Lower lobe of right lung (tissue), 2 donors: ENCODE measurements at places on chromosomes 16 and 17. TPM values are rescaled to one million over a fixed set of nuclear protein-coding genes. Genes with fewer than 3 reads are reported as not detected.
A peak's percentile ranks its signal among the peaks of the same experiment; 100 is the strongest.

GRCh38 chr17:44235583-44235936 lies 16.1 kb upstream of the UBTF start:
- DNase-seq = no peak

Gene NOS2
- total RNA-seq = 0.38 TPM

- DNase-seq = peak; percentile 82
These were observed 17.5 kb downstream of the PRMT7 start for GRCh38 chr16:68328151-68328859.

GRCh38 chr17:9242497-9242881 lies 221.2 kb downstream of the NTN1 start:
- no peak for DNase-seq

DNA sequence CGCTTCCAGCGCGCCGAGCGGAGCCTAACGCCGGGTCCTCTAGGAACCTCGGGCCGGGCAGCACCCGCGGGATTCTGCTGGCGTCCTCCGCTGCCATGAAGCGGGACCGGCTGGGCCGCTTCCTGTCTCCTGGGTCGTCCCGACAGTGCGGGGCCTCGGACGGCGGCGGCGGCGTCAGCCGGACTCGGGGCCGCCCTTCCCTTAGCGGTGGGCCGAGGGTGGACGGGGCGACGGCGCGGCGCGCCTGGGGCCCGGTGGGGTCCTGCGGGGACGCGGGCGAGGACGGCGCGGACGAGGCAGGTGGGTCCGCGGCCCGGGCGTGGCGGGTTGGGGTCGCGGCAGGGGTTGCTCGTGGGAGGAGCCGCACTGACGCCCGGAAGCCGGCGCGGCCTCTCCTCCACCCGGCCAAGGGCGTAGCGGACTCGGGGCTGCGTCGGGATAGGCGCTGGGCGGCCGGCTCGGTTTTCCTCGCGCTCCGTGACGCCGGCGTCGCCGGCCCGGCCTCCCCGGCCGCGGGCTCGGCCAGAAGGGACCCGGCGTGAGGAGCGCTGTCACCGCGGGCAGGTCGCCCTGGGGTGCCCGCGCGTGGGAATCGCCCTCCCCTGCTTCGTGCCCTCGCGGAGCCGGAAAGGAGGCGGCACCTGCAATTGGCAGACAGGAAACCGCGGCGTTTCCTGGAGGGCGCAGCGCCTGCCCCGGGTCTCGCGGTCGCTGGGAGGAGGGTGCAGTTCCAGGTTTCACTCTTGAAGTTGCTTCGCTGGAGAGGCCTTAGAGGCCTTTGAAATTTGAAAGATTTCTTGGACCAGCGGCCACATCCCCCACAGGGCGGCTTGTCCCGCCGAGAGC lies 432 bp downstream of the ZNF276 start:
- DNase-seq = peak; percentile 89

DNA sequence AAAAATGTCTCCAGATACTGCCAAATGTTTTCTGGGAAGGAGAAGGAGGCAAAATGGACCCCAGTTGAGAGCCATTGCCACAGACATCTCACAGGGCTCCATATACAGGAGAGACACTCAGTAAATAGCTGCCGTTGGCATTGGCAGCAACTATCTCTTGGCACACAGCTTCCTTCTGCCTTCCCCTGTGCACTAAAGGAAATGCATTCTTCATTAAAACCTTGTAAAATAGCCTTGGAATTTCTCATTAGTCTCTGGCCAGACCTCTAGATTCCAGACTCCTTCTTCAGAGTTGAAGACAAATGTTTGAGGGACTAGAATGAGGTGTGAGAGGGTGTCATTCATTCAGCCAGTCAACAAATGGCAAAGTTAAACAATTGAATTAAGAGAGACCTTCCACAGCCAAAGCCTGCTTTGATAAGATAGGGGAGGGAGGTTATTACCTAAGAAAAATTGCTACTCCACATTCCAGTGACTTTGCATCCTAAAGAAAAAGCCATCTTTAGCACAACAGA lies 223.9 kb upstream of the HS3ST3A1 start:
- no peak for DNase-seq

- DNase-seq = peak; percentile 52
These were observed 58.4 kb downstream of the TOM1L2 start for GRCh38 chr17:17913695-17914332.

- no peak for DNase-seq
These were observed 10.0 kb upstream of the ABCA3 start for GRCh38 chr16:2350500-2350899.

Gene XYLT1
- total RNA-seq = 9.0 TPM

Gene WNT3
- total RNA-seq = 2.2 TPM

DNA sequence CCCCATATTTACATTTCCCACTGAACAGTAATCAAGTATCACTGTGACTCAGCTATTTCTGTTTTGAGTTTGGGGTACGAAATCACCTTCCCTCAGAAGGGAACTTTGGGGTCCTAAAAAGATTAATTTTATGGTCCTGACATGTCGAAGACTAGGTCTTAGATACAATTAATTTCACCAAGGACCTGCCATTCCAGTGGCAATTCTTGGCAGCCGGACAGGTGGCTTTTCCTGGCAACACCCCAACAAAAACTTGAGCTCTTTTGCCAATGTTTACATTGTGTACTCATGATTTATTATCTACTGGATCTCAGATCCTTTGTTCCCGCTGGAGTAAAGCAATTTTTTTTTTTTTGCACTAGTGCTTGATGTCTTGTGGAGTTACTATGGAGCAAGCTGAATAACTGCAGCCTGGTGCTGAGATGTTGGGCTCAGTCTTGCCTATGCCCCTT lies 14.4 kb downstream of the SLFN5 start:
- DNase-seq = peak; percentile 52

Gene KCNH6
- total RNA-seq = 0.27 TPM

Gene PRSS27
- 1.3 TPM for total RNA-seq

- no peak for DNase-seq
These were observed 2.4 kb downstream of the ACTG1 start for GRCh38 chr17:81509972-81510784.
